ENCODE measurements at places on chromosomes 1 and 21. TPM values are rescaled to one million over a fixed set of nuclear protein-coding genes. Genes with fewer than 3 reads are reported as not detected.

FRRS1 gene
- 13.0 TPM for total RNA-seq

NT5C1A gene
- total RNA-seq, result not detected

USH2A gene
- not detected for total RNA-seq

ALX3 gene
- total RNA-seq, result not detected

TDRD10 gene
- not detected for total RNA-seq
